Astrocyte (in vitro differentiated cells and primary cell): ENCODE measurements at places on chromosomes 11 and 22. TPM values are rescaled to one million over a fixed set of nuclear protein-coding genes. Genes with fewer than 3 reads are reported as not detected.

GRCh38 chr11:85582111-85582510 is 45.0 kb downstream of the DLG2 start:
- no peak overlapping the region for H3K27ac ChIP-seq
- no peaks in the 10 kb centered on the region for H3K36me3 ChIP-seq
- no peaks in the 10 kb centered on the region for H3K27me3 ChIP-seq
- no peaks in the 10 kb centered on the region for H3K4me1 ChIP-seq
- DNase-seq = no peak

DNA sequence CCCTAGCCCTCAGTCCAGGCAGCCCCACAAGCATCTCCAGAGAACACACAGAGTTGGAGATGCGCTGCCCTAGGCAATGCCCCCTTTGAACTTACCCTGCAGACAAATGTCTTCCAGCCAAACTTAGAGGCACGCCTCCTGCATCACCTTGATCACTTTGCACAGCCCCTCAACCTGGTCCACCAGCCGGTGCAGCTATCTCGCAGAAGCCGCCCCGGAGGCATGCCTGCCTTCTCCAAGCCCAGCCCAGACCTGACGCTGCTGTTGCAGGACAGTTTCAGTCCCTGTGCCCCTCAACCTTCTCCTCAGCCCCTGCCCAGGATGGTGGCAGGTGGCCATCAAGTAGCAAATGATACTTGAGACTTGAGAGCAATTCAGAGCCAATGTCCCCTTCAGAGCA is 16.7 kb upstream of the POU2AF1 start:
- no peak overlapping the region for H3K4me3 ChIP-seq
- no peaks in the 10 kb centered on the region for H3K36me3 ChIP-seq
- no peaks in the 10 kb centered on the region for H3K27me3 ChIP-seq
- no peaks in the 10 kb centered on the region for H3K4me1 ChIP-seq

DNA sequence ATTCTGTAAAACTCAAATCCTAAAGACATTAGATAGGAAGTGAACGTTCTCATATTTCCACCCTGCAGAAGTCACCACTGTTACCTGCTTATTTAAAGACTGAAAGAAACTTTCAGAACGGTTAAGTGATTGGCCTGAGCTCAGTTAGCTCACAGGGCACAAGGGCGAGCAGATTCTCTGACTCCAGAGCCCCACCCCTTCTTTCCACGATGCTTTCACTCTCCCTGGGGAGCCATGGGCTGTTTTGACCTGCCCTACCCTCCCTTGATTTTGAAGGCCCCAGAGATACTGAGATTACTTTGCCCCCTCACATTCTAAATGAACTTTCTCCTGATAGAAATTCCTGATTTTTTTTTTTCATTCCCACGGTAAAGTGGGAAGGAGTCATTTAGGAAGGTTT is 33.9 kb downstream of the ARHGAP1 start:
- no peak for DNase-seq
- peaks cover 38% of the 10 kb centered on the region for H3K36me3 ChIP-seq
- H3K27ac ChIP-seq = no peak overlapping the region
- H3K4me1 ChIP-seq = peaks cover 7% of the 10 kb centered on the region
- no peak overlapping the region for H3K4me3 ChIP-seq
- no peaks in the 10 kb centered on the region for H3K27me3 ChIP-seq

- no peaks in the 10 kb centered on the region for H3K4me1 ChIP-seq
- H3K27ac ChIP-seq = no peak overlapping the region
- H3K36me3 ChIP-seq = no peaks in the 10 kb centered on the region
- H3K4me3 ChIP-seq = no peak overlapping the region
- peaks cover 4% of the 10 kb centered on the region for H3K27me3 ChIP-seq
- DNase-seq = no peak
Measured at GRCh38 chr22:25410849-25411248, 153.6 kb upstream of the GRK3 start.

- H3K27ac ChIP-seq = no peak overlapping the region
- no peaks in the 10 kb centered on the region for H3K27me3 ChIP-seq
- no peak for DNase-seq
- H3K4me1 ChIP-seq = peaks cover 61% of the 10 kb centered on the region
- H3K36me3 ChIP-seq = peaks cover 18% of the 10 kb centered on the region
Measured at GRCh38 chr22:35781898-35782297, 64.2 kb downstream of the APOL5 start.

DNA sequence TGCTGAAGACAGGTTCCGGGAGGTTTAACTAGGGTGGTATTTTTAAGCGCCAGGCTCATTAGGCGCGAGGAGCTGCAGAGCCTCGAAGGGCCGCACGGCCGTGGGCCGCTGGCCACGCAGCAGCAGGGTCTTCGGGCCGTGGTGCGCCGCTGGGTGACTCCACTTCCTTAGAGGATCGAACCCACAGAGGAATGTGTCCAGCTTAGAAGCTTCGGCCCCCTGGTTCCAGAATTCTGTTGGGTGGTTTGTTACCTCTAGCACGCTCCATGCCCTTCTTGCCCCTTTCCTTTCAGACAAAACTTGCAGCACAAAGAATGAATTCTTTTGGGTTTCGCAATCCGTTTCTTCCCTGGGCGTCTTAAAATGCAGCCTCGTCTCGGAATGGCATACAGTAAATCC is 773 bp upstream of the PATL1 start:
- peak; percentile 49 for DNase-seq
- H3K4me1 ChIP-seq = peaks cover 12% of the 10 kb centered on the region
- peak overlapping the region; percentile 97 for H3K27ac ChIP-seq

DNA sequence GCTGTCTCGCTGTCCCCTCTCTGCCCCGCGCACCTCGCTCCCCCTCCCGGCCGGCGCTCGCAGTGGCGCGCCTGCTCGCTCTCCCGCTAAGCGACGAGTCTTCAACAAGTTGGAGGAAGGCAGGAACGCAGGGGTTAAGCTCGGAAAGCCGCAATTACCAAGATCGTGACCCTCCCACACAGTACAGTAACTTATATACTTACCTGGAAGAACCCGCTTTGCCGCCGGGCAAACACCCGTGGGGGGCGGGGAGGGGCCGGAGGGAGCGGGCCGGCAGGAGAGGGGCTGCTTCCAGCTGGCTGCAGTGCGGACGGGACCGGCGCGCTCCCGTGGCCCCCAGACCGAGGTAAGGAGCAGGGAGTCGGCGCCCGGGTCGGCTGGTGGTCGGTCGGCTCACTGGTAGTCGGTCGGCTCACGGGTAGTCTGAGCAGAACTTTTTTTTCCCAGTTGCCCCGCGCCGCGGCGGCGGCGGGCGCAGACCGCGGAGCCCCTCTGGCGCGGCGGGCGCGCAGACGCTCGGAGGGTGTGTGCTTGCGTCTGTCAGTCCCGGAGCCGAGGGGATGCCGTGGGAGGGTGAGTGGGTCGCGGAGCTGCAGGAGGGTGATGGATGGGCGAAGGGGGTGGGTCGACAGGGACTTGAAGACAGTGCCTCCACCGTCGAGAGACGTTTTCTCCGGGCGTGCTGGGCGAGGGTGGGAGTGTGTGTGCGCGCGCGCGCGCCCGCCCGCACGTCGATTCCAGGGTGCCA is 101.2 kb upstream of the HSD17B12 start:
- peaks cover 82% of the 10 kb centered on the region for H3K27me3 ChIP-seq
- peak overlapping the region; percentile 66 for H3K4me3 ChIP-seq
- peaks cover 37% of the 10 kb centered on the region for H3K4me1 ChIP-seq
- no peaks in the 10 kb centered on the region for H3K36me3 ChIP-seq
- DNase-seq = peak; percentile 27
- no peak overlapping the region for H3K27ac ChIP-seq

DNA sequence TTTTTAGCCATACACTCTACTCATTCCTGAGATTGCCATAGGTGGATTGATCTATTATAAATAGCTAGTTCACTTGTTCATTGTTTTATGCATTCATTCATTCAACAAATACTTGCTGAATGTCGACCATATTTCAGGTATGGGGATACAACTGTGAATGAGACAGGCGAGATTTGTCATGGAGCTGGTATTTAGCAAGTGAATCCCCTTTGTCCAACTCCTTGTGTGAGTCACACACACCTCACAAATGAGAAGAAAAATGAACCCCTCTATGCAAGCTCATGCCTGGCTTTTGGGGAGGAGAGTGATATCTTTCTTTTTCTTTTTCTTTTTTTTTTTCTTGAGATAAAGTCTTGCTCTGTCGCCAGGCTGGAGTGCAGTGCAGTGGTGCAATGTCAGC is 1.8 kb upstream of the AMPD3 start:
- no peak overlapping the region for H3K4me3 ChIP-seq
- no peaks in the 10 kb centered on the region for H3K36me3 ChIP-seq
- peaks cover 33% of the 10 kb centered on the region for H3K4me1 ChIP-seq
- H3K27ac ChIP-seq = no peak overlapping the region

DNA sequence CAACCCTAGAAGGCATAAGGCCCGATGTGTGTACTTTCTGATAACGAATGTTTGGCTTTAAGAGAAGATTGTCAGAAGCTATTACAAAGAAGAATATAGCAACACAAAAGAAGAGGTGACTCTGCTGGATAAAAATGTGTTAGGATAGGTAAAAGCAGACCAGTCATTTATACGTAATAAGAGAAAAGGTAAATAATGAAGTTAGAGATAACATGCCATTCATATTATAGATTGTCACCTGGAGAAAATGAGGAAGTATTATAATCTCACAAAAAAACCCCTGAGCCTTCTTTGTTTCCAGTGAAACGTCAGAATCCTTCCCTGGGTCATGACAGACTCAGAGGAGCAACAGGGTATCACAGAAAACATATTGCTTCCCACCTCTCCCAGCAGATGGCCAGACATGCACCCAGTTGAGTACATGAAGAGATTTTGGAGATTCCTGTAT is 36.1 kb downstream of the PPFIA1 start:
- H3K27me3 ChIP-seq = no peaks in the 10 kb centered on the region
- no peak for DNase-seq
- H3K36me3 ChIP-seq = no peaks in the 10 kb centered on the region
- H3K4me1 ChIP-seq = peaks cover 33% of the 10 kb centered on the region
- H3K4me3 ChIP-seq = no peak overlapping the region

DNA sequence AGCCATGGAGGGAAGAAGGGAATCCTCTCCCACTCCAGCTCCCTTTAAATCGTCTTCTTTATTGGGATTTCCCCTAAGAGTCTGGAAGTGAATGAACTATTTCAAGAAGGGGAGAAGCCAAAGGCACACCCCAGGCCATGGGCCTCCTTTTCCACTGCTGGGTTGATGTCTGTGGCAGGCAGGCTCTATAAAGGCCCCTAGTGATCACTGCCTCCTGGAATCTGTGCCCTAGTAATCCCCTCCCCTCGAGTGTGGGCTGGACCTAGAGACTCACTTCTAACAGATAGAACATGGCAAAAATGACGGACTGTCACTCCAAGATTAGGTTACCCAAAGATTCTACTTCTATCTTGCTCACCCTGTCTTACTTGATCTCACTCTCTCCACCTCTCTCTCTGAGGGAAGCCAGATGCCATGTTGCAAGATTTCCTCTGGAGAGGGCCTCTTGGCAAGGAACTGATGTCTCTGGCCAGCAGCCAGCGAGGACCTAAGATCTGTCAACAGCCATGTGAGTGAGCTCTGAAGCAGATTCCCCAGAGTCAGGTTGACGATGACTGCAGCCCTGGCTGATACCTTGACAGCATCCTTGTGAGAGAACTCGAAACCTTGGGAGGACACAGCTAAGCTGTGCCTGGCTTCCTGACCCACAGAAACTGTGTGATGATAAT is 444.8 kb downstream of the SOX6 start:
- no peaks in the 10 kb centered on the region for H3K36me3 ChIP-seq
- no peaks in the 10 kb centered on the region for H3K4me1 ChIP-seq
- no peak overlapping the region for H3K27ac ChIP-seq
- no peak overlapping the region for H3K4me3 ChIP-seq
- no peaks in the 10 kb centered on the region for H3K27me3 ChIP-seq
- no peak for DNase-seq

DNA sequence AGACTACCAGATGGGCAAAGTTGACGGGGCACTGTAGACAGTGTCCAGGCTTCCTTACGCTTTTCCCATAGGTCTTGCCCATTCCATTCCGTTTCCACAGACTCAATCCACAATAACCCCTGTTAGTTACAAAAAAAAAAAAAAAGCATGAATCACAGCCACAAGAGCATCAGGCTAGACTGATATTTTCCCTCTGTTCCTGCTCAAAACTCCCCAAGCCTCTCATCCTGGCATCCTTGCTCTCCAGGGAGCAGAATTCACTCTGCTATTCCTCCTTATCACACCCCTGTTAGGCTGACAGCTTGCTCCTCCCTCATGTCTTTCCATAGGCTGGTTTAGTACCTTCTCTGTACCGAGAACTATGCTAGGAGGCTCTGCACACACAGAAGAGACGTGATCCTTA is 42.2 kb downstream of the TMEM123 start:
- H3K27me3 ChIP-seq = no peaks in the 10 kb centered on the region
- H3K4me1 ChIP-seq = peaks cover 4% of the 10 kb centered on the region
- H3K27ac ChIP-seq = no peak overlapping the region
- no peak overlapping the region for H3K4me3 ChIP-seq
- no peaks in the 10 kb centered on the region for H3K36me3 ChIP-seq
- DNase-seq = peak; percentile 52

GRCh38 chr11:116605543-116606459 is 167.0 kb downstream of the BUD13 start:
- H3K27me3 ChIP-seq = no peaks in the 10 kb centered on the region
- no peak overlapping the region for H3K4me3 ChIP-seq
- no peaks in the 10 kb centered on the region for H3K36me3 ChIP-seq

- no peaks in the 10 kb centered on the region for H3K36me3 ChIP-seq
- peak within 1 kb of the TSS; percentile 48 for H3K27ac ChIP-seq
- peak within 1 kb of the TSS; percentile 72 for H3K4me3 ChIP-seq
- peaks cover 9% of the 10 kb centered on the region for H3K4me1 ChIP-seq
Measured at GRCh38 chr22:45413368-45414211, at the start of the genes RIBC2 and SMC1B. RIBC2 (plus strand) TSS chr22:45413693; CDS start chr22:45413887, 194 bp downstream. SMC1B (minus strand) TSS chr22:45413599; CDS start chr22:45413567, 32 bp downstream.

- H3K27ac ChIP-seq = no peak overlapping the region
- H3K4me1 ChIP-seq = peaks cover 9% of the 10 kb centered on the region
- H3K27me3 ChIP-seq = no peaks in the 10 kb centered on the region
- peaks cover 50% of the 10 kb centered on the region for H3K36me3 ChIP-seq
- no peak overlapping the region for H3K4me3 ChIP-seq
- DNase-seq = no peak
Measured at GRCh38 chr11:128477811-128478210, 109.5 kb downstream of the ETS1 start.

DNA sequence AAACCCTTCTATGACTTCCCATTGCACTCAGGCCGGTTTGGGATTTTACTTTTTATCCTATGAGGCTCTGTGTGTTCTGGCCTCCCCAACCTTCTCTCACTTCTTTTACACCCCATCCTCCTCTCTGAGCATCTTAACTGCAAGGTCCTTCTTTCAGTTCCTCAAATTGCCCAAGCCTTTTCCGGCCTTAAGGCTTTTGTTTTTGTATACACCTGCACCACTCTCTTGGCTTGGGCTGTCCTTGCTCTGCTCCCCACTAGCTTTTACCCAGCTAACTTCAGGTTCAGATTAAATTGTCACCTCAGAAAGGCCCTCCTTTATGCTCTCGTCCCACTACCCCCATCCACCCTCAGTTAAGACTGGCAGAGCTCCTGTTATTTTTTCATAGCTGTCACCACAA is 55.5 kb downstream of the FAM83F start:
- H3K4me3 ChIP-seq = no peak overlapping the region
- DNase-seq = no peak
- no peaks in the 10 kb centered on the region for H3K27me3 ChIP-seq
- H3K27ac ChIP-seq = no peak overlapping the region
- H3K4me1 ChIP-seq = no peaks in the 10 kb centered on the region

GRCh38 chr22:27488456-27489177 is 312.9 kb downstream of the MN1 start:
- peak overlapping the region; percentile 23 for H3K4me3 ChIP-seq
- no peak for DNase-seq
- no peaks in the 10 kb centered on the region for H3K36me3 ChIP-seq
- H3K27ac ChIP-seq = peak overlapping the region; percentile 59

GRCh38 chr22:39501644-39502108 is 414 bp upstream of the MIEF1 start:
- H3K4me3 ChIP-seq = peak overlapping the region; percentile 88
- H3K27ac ChIP-seq = no peak overlapping the region
- no peak for DNase-seq
- H3K36me3 ChIP-seq = peaks cover 17% of the 10 kb centered on the region

GRCh38 chr11:119680541-119681360 is 48.2 kb downstream of the NECTIN1 start:
- H3K27me3 ChIP-seq = no peaks in the 10 kb centered on the region
- H3K4me1 ChIP-seq = peaks cover 32% of the 10 kb centered on the region
- no peak overlapping the region for H3K4me3 ChIP-seq
- DNase-seq = no peak

The KCTD14 gene
- 1.0 and 1.1 TPM in 2 replicates for total RNA-seq
